T follicular helper cell (primary cell): ENCODE measurements at places on chromosomes 7 and 10.

- DNase-seq: no peak
These were observed 23.8 kb downstream of the PFKP start for GRCh38 chr10:3090914-3091787.

DNA sequence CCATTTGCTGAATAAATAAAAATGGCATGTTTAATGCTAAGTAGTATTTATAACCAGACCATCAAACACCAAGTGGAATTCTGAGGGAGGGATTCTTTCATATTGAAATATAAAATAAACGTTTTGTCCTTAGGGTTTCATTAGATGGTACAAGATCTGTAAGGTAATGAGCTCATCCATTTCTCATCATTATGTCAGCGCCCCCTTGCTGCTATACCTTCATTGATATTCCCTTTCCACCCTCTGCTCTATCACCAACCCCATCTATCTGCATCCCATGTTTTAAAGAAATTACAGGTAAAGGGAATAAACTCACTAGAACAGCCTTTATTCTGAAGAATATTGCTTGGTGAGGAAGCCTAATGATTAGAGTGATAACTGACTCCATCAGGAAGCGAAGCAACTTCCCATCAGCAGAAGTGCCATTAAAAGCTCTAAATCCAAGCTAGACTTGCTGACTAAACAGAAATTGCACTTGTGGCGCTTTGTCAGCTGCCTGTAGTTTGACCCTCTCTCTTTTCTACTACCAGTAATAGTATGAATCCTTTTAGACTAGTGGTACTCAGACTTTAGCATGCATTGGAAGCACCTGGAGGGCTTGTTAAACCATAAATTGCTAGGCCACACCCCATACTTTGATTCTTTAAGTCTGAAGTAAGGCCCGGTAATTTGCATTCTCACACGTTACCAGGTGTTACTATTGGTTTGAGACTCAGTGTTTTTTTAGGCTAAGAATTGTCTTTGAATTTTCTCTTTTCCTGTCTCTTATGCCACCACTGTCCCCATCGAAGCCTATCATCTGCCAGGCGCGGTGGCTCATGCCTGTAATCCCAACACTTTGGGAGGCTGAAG lies 27.5 kb downstream of the ADD3 start:
- DNase-seq: no peak

- no peak for DNase-seq
These were observed 78.9 kb downstream of the ADAM12 start for GRCh38 chr10:126309228-126309883.

DNA sequence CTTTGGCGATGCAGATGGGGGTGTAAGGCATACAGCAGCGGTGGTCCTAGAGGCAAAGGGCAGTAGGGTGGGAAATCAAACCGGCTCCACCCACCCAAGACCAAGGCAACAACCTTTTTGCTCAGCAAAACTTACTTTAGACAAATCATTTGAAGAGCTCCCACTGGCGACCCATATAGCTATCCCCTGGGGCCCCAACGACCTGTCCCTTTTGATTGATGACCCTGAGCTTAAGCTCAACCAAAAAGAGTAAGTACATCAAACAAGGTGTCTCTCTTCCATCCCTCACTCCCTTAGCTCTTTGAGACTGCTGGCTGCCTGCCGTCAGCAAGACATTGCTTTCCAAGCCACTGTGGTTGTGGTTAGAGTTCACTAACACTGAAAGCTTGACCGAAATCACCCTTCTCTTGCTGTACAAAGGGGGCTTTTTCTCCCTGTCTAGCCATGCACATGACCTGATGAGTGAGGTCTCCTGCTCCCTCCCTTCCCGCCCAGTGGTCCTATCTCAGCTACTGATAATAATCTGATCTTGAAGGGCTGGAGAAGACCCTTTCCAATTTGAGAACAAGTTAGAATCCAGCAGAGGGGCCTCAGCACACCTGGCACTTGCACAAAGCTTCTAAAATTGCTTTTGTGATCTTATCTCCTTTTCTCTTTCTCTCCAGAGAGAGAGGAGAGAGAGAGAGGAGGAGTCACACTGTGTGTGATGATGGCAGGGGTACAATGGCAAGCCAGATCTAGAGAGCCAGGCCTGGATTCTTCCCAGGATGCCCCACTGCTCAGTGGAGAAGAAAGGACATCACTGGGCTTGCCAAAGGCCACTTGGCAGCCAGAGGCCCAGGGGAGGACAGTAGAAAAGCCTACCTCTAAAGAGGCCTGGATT lies 42.2 kb downstream of the XPNPEP1 start:
- no peak for DNase-seq

GRCh38 chr7:128783143-128783861 lies 7.7 kb upstream of the OPN1SW start:
- DNase-seq: no peak
